ENCODE measurements at places on chromosomes 4 and X. TPM values are rescaled to one million over a fixed set of nuclear protein-coding genes. Genes with fewer than 3 reads are reported as not detected.

The GPAT3 gene
- 0.92 TPM for total RNA-seq

The HMGN5 gene
- total RNA-seq = 1.8 TPM

The TLR1 gene
- not detected for total RNA-seq

The PRRG3 gene
- not detected for total RNA-seq

DNA sequence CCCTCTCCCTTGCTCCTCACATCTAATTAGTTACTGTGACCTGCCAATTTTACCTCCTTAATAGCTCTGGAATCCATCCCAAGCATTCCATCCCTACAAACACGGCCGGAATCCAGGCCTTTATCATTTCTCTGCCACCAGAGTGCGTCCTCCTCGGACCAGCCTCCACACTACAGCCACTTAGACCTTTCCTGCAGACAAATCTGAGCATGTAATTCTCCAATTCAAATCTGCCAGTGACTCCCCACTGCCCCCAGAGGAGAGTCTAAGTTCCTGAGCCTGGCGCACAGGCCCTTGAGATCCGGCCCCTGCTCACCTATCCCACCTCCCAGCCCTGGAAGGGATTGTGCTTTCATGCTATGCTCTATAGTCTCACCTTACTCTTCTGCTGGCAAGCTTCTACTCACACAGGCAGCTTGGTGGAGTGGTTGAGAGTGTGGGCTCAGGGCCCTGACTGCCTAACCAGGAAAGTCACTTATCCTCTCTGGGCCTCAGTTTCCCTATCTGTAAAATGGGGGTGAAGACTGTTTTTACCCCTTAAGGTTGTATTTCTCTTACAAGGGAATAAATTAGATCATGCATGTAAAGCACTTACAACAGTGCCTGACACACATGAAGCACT is 31.2 kb downstream of the PJA1 start:
- DNase-seq = peak; percentile 55

DNA sequence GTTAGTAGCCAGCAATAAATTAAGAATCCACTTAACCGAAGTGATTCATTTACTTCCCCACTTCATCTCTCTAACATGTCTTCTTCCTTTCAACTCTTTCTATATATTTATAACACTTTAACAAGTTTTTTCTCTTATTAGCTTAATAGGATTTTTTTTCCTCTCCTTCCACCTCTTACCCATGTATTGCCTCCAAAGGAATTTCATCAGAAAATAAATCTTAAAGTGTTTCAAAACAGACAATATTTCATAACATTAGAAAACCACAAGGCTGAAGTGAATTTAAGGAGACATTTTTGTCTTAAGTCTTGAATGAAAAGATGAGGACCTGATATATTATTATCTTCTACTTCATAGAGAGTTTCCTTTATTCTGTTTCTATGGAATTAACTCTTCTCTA is 101.5 kb downstream of the PDGFC start:
- DNase-seq = no peak

DNA sequence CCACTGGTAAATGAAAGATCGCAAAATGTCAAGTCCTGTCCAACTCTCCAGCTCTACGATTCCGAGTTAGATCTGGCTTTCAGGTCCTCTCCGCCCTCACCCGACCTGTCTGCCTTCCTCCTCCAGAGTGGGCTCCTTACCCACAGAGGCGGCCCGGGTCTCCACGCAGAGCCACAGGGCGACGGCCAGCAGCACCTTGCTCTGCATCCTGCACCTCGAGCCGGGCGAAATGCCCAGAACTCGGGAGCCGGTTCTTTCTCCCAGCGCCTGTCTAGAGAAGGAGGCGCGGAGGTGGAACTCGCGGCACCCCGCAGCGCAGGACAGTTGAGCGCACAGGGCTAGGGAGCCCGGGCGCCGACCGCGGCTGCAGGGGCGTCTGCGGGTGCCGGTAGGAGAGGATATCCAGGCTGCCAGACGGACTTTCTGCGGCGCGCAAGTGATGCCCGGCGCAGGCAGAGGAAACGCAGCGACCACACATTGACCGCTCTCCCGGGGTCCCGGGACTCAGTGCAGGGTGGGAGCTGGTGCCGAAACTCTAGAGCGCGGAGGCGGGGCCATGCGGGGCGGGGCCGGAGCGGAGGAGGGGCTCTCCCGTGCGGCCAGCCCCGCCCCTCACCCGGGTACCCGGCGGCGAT is at the start of gene KDR:
Gene KDR (minus strand): TSS at position 509 of the 635 bp plus-strand sequence. CDS start 302 bp downstream, at position 207.
- DNase-seq = no peak

DNA sequence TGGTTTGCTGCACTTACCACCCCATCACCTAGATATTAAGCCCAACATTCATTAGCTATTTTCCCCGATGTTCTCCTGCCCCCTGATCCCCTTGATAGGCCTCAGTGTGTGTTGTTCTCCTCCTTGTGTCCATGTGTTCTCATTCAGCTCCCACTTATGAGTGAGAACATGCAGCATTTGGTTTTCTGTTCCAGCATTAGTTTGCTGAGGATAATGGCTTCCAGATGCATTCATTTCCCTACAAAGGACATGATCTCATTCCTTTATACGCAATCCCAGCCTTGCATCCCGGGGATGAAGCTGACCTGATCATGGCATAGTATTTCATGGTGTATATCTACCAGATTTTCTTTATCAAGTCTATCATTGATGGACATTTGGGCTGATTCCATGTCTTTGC is 99.0 kb upstream of the DCAF12L2 start:
- DNase-seq = no peak

DNA sequence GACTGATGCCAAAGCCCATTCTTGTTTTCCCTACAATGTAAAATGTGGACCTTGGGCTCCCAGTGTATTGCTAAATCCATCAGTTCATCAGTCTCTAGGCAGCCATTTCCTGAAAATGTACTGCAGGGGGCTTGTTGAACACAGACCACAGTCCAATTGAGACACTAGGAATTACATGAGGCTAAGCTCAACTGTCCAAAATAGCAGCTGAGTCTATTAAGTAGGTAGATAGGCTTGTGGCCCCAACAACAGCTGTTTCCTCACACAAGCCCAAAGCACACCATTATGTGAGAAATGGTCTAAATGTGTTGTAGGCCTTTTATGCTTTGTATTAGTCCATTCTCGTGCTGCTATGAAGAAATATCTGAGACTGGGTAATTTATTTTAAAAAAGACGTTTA is 60.0 kb upstream of the PAK3 start:
- no peak for DNase-seq

DNA sequence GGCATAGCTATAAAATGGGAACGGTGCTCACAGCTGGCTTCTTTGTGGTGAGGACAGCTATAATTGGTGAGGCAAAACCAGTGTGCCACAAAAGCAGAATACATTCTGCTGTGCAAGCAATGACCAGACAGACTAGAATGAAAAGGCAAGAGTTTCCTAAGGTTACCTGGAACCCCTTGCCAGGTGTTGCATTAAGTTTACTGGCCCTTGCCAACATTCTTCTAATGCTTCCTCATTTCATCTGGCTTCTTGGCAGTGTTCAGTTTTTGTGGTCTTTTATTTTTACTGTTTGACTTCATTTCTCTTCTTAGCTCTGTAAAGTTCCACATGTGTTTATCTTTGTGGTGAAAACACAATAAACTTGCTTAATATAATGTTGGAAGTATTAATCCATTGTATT is 131.4 kb downstream of the PTTG2 start:
- DNase-seq = no peak

- peak; percentile 0 for DNase-seq
Measured at GRCh38 chrX:27915617-27916016, 65.6 kb downstream of the DCAF8L1 start.

- no peak for DNase-seq
Measured at GRCh38 chr4:183171484-183172267, 72.6 kb downstream of the WWC2 start.

DNA sequence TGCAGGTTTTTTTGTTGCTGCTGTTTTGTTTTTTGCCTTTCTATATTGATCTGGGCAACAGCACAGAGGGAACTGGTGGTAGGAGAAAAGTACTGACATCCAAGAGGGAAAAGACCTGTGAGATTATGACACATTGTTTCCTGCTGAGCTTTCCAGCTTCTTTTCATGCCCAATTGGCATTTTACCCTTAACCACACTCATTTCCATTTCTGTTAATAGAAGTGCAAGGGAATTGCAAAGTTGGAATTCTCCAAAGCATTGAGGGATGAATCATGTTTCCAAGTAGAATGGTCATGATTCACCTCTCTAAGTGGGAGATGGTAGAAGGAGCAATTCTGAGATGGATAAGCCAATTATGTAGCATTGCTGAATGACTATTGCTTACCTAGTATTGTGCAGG is 161.5 kb downstream of the PPARGC1A start:
- peak; percentile 17 for DNase-seq

- DNase-seq = peak; percentile 43
Measured at GRCh38 chr4:176404621-176405020, 84.9 kb downstream of the SPCS3 start.

DNA sequence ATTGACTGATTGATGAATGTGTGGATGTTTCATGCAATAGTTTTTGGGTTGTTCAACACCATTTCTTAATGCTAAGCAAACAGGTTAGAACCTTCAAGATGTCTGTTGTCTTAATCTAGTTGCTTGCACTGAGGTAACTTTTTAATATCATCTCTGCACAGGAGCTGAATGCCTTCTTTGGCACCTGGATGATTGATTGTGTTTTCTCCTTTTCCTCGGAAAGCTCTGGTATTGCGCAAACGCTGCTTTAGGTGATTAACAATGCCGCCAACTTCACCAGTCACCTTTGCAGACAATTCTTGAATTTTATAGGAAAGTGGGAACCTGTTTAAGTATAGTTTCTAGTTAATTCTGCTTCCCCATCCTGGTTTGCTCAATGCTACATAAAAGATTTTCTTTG is 48.2 kb downstream of the RTL9 start:
- DNase-seq = no peak

DNA sequence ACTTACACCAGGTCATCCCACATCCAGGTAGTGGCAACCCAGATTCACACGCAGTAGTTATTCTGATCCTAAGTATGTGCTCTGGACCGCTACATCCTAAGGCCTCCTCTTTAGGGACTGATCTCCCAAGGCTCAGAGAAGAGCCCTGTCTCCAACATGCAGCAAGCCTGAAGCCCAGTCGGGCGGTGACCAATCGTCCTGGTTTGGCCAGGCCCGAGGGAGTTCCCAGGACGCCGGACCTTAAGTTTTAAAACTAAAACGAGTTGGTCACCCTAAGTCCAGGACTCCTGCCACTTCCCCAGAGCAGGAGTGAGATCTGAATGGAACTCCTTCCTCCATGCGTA is 385 bp downstream of the LYAR start:
- DNase-seq = peak; percentile 25

GRCh38 chrX:45851434-45851991 is 650.8 kb upstream of the DIPK2B start:
- DNase-seq = no peak

GRCh38 chr4:113435893-113436292 is 325.6 kb downstream of the CAMK2D start:
- DNase-seq = peak; percentile 67
